ENCODE measurements at places on chromosomes 3 and 15.

DNA sequence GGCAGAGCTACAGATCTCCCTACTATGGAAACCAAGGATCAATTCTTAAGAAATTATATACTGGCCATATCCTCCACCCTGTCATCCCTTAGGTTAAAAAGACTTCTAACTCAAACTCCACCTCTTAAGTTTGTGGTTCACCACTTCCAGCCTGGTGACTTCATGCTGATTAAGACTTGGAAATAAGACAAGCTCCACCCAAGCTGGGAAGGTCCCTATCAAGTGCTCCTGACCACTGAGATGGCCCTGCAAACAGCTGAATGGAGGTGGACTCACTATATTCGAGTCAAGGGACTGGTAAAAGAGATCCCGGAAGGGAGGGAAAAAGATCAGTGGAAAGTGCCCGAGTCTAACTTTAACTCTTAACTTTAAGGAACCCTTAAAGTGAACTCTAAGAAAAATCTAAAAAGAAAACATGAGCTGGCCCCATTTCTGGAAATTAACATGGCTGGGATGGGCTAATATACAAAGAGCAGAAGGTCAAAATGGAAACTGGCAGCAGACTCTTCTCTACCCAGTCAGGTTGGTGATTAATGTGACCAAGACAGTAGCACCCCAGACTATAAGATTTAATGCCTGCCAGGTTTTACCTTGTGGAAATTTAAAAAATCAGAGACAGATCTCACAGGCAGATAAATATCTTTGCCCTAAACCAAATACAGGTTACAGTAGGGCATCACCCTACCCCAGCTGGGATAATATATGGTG is 43.9 kb downstream of the PPCDC start:
- DNase-seq, result no peak

- no peak for DNase-seq
Observed at GRCh38 chr3:149705416-149705815, 46.9 kb downstream of the COMMD2 start.

- DNase-seq, result no peak
Observed at GRCh38 chr3:175266478-175266877, 407.3 kb downstream of the NAALADL2 start.

GRCh38 chr3:43048470-43048869 is 57.4 kb downstream of the POMGNT2 start:
- no peak for DNase-seq

DNA sequence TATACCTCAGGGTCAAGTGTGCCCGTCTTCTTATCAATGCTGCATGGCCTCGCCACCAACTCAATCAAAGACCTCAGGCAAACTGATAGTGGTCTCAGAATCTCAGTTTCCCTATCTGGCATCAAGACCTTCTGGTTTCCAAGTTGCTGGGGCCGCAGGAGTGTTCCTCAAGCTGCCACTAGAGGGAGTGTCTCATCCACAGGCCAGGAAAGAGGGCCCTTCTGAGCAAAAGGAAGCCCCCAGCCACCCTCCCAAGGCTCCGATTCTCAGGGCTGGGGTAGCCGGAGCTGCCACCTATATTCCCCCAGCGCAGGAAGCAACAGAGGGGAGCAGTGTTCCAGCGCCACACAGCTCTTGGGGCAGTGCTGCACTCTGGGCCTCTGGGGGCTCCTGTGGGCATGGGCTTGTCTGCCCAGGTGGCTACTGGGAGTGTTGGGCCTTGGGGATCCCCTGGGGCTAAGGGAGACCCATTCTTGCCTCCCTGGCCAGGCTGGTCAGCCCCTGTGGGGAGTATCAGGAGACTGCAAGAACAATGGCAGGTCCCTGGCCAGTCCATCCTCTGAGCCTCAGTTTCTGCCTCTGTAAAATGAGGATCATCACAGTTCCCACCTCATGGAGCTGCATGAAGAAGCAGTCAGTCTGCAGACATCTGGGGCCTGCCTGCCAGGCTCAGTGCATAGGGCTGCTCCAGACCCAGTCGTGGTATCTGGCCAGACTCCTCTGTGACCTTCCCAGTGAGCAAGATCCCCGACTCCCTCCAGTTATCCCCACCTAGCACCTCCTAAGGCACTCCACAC is 23.4 kb upstream of the SEC13 start:
- peak; percentile 35 for DNase-seq

- DNase-seq, result no peak
Observed at GRCh38 chr15:99187936-99188335, 61.4 kb downstream of the TTC23 start.

DNA sequence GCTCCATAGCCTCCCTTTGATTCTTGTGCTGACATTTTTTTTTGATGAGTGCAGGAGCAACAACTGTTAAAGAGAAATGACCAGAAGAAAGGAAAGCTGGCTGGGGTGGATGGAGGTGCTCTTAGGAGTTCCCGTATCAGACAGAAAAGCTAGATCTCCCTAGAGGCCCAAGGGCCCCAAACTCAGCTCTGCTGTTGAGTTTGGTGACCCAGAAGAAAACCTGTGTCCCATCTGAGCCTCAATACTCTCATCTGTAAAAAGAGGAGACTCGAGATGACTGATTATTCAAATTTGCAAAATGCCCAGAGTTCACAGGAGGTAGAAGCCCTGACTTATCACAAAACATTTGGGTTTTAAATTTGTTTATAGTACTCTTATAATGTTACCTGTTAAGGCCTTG is 142.4 kb downstream of the TIGIT start:
- no peak for DNase-seq
